ENCODE measurements at places on chromosomes 4 and X. TPM values are rescaled to one million over a fixed set of nuclear protein-coding genes. Genes with fewer than 3 reads are reported as not detected.

Gene UNC5C
- total RNA-seq: 13.3 TPM

Gene HSD17B13
- total RNA-seq: not detected

Gene SHOX
- not detected for total RNA-seq

Gene GAGE12J
- total RNA-seq: not detected

Gene IQSEC2
- 43.3 TPM for total RNA-seq

Gene RHOXF2B
- not detected for total RNA-seq

Gene ARMCX4
- 7.3 TPM for total RNA-seq

Gene DUSP21
- not detected for total RNA-seq

Gene CT45A1
- total RNA-seq: not detected

Gene TSPAN6
- 17.2 TPM for total RNA-seq

Gene CLDN34
- not detected for total RNA-seq

Gene HPGDS
- not detected for total RNA-seq
